ENCODE measurements at places on chromosomes 1 and 21.
A peak's percentile ranks its signal among the peaks of the same experiment; 100 is the strongest.

DNA sequence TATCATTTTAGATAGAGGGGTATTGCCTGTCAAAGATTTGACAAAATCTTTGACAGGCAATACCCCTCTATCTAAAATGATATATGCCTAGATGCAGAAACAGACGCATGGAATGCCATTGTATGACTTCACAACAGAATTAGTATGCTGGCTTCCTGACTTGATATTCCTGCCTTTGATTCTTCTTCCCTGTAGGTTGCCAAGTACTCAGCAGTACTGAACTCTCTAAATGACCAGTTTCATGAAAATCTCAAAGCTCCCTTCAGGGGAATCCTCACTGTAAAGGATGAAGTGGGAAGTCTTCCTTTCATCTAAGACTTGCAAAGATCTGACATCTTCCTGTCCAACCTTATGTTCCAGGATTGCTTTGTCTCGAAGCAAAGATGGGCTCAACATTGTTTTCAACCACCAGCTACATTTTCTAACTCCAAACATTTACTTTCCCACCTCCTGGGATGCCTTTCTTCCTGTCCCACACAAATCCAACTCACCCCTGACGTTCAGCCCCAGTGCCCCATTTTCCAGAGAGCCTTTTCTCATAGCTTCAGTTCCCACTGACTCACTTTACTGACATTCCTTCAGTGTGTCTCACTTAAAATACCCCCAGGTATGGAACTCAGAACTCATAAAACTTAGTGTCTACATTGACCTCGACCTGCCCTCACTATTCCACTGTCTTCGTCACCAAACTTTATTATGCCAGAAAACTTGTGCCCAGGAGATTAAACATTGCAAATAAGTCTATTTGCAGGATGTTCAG, 67.3 kb upstream of the KCNJ6 start:
- DNase-seq, result no peak

DNA sequence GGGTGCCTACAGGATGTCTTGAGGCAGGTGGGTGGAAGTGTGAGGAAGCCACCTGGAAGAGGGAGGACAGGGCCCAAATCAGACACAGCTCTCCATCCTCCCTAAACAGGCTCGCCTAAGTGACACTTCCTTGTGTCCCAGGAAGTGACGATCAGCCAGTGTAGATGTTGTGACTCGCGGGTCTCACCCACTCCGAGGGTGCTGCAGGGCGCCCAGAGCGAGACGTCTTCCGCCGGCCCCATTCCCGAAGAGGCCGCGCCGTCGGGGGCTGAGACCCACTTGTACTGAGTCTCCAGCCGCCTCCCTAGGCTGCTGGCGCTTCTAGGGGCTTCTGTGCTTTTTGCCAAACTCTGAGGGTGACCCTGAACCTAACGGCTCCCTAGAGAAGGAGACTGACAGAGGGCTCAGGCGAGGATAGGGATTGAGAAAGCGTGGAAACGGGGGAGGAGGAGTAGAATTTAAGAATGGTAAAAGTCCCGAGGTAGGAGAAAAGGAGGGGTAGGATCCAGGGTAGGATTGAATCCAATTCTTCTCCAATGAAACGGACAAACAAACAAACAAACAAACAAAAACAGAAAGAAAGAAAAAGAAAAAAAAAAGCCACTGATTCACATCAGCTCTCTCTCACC, 543 bp upstream of the MARK1 start:
- peak; percentile 64 for DNase-seq

- no peak for DNase-seq
Measured at GRCh38 chr1:147752511-147752910, 7.9 kb downstream of the GJA5 start.

DNA sequence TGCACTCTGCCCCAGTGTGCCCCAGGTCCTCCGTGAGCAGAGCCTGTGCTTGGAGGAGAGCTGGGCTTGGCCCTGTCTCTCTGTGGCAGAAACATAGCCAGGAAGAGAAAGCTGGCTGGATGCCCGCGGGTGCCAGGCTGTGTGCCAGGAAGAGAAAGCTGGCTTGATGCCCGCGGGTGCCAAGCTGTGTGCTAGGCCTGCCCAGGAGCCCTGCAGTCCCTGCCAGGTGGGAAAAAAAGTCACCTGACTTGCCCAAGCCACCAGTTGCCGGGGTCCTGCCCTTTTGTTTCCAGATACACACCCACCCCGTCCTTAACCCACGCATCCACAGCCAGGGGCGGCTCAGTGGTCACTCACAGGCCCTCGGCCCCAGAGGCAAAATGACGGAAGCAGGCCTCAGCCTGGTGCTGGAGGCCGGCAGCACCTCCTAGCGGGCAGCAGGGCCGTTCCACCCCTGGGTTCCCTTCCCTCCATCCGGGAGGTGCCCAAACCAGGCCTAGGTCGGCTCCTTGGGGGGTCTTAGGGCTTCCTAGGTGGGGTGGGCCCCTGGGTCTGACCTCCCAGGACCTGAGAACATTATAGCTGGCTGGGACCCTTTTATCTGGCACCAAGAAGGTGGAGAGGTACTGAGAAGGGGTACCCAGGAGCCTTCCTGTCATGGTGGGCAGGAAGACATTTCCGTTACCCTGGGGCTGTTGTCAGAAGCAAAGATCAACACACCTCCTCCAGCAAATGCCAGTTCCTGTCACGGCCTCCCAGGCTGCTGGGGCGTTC, 9.1 kb downstream of the ITGB2 start:
- DNase-seq, result no peak

DNA sequence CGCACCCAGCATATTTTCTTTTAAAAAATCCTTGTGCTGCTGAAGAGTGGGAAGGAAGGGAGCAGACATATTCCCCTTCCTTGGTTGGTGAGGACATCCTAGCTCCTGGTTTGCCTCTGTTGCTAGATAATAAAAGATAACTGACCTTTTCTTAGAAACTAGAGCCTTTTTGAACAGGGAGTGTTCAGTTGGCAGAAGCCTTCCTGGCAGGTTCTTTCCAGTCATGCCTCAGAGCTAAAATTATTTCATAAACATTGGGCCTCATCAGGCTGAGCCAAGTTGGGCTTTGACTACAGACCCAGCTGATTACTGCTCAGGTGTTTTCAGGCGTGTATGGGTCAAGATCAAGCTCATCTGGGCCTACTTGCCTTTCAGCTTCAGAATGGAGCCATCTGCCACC, 22.7 kb upstream of the SH3BGRL3 start:
- no peak for DNase-seq

DNA sequence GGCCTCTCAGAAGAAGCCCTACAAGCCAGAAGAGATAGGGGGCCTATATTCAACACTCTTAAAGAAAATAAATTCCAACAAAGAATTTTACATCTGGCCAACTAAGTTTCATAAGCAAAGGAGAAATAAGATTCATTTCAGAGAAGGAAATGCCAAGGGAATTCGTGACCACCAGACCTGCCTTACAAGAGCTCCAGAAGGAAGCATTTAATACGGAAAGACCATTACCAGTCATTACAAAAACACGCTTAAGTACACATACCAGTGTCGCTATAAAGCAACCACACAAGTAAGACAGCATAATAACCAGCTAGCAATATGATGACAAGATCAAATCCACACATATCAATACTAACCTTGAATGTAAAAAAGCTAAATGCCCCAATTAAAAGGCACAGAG, 704.9 kb upstream of the CHRM3 start:
- DNase-seq, result no peak

Data from GM12865 (cell line).